ENCODE measurements at places on chromosomes 11 and 22.

GRCh38 chr22:49535126-49535525 is 292.5 kb downstream of the BRD1 start:
- no peak for DNase-seq

GRCh38 chr22:46377525-46378425 is 42.3 kb downstream of the TRMU start:
- DNase-seq, result peak; percentile 84

DNA sequence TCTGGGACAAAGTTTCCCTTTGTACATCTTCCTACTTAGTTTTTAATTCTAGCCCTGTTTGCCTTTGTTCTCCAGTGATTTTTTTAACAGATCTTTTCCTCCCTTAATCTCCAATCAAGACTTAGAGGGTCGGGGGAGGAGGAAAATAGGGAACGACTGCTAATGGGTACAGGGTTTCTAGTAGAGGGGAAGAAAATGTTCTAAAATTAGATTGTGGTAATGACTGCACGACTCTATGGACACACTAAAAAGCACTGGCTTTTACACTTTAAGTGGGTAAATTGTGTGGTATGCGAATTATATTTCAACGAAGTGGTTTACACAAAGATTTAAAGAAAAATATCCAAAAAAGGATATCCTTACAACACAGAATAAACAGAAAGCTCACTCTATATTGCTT is 110.0 kb upstream of the SPON1 start:
- DNase-seq, result no peak

- no peak for DNase-seq
Observed at GRCh38 chr11:131474947-131475346, 104.5 kb downstream of the NTM start.

- peak; percentile 49 for DNase-seq
Observed at GRCh38 chr11:124793466-124794278, 6.5 kb downstream of the MSANTD2 start.

Data from iPS-NIHi11 (cell line).